Glomerular endothelial cell (primary cell): ENCODE measurements at places on chromosomes 11 and 22. TPM values are rescaled to one million over a fixed set of nuclear protein-coding genes. Genes with fewer than 3 reads are reported as not detected.

DNA sequence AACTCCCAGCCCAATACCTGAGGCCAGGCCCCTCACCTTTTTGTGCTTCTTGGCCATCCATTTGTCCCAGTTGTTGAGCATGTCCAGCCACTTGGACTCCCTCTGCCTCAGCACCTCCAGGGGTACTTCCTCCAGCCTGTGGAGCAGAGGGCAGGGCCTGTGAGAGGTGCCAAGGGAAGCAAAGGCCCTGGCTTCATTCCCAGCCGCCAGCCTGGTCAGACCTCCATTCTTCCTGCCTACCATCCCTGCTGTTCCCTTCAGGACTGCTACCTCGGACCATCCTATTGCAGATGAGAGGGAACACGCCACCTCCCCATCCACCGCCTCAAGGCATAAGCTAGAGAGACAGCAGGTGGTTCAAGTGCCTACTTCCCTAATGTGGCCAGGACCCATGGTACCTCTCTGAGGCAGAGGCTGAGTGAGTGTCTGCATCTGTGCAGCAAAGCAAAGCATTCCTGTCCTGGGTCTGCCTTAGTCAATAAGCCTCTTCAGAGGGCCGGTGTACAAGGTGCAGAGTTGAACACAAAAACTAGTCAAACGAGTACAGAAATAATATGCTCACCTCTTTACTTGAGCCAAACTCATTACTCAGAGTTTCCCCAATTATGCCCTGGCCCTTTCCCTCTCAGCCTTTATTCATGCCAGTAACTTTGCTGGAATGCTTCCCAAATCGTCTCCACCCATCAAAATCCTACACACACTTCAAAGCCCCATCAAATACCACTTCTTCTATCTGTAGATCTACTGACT, 15.4 kb upstream of the CASTOR1 start:
- DNase-seq = no peak

DNA sequence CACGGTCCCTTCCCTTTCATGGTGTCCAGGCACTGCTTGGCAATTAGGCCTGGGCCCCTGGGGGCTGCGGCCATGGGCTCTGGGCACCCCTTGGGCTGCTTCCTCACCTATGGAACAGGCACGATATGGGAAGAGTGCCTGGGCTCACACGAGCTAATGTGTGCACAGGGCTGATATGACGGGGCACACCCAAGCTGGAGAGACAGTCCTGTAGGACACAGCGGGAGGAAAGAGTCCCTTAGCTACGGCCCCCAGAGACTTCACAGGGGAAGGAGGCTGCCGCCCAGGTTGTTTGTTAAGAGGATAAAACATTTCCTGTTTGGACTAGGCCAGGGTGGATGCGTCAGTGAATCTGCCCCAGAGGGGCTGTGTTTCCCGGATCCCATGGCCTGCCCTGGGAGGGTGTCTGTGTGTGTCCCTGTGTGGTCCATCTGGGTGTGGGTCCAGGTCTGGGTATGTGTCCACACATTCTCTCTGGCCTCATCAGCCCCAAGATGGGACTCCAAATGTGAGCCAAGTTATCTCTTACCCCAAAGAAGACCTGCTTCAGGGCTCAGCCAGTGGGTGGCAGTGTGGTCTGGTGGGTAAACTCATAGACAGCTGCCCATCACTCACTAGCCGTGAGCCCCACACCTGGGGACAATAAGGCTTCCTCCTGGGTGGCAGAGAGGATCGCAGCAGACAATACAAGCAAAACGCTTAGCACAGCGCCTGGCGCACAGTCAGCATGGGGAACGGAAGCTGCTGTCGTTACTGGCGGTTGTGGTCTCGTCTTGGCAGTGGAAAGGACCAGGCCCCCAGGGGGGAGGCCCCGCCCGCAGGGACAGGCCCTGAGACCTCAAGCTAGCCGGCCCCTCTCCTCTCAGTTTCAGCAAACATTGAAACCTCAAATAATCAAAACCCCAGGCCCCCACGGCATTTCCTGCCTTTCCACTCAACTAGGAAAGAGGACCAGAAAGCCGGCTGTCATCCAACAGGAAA, 3.2 kb upstream of the EMID1 start:
- no peak for DNase-seq

GRCh38 chr11:35623621-35624168, 5.4 kb downstream of the FJX1 start:
- no peak for DNase-seq

GRCh38 chr11:72864702-72865655, 50.8 kb downstream of the ATG16L2 start:
- DNase-seq = no peak

DNA sequence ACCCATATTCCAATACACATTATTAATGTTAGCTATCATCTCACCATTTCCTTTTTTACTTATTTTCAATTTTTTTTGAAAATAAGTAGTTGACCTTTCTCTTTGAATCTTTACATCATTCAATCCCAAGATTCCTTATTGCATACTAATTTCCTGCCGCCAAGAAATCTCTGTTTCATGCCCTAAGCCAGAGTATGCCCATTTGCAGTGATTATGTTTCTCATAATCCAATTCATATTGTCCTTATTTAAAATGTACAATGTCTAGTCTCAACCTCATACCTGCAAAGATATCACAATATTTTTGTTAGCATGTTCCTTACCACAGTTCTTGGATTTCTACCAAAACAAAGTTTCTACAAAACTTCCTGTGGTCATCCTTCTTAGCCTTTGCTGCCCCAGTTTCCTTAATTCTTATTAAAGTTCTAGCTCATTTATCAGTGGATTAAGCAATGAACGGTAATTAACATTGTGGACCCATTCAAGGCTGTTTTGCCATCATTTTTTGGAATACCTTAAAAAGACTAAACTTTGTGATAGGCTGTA, 75.3 kb downstream of the CD44 start:
- no peak for DNase-seq

DNA sequence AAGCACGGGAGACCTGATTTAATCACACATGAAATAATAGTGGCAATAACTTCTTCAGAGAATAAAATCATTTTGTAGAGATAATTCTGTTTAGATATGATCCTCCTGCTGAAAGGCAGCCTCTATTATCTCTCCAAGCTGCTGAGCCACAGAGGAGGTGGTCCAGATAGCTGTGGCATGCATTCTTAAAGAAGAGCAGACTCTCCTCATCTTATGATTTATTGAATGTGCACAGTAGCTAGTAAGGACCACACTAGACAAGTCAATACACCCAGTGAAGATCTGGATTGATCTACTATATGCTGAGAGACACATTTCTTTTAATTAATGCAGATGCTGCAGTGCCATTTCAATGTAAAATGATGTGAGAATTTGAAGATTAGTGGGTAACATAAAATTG, 552.9 kb upstream of the ANO3 start:
- DNase-seq = no peak

GRCh38 chr22:43253839-43254238, 66.9 kb upstream of the TTLL12 start:
- DNase-seq = no peak

GRCh38 chr11:66858186-66858938, 1.5 kb downstream of the LRFN4 start:
- no peak for DNase-seq

GRCh38 chr11:122917311-122917710, 34.8 kb downstream of the JHY start:
- no peak for DNase-seq

GRCh38 chr11:47948137-47948536, 32.2 kb upstream of the PTPRJ start:
- no peak for DNase-seq

DNA sequence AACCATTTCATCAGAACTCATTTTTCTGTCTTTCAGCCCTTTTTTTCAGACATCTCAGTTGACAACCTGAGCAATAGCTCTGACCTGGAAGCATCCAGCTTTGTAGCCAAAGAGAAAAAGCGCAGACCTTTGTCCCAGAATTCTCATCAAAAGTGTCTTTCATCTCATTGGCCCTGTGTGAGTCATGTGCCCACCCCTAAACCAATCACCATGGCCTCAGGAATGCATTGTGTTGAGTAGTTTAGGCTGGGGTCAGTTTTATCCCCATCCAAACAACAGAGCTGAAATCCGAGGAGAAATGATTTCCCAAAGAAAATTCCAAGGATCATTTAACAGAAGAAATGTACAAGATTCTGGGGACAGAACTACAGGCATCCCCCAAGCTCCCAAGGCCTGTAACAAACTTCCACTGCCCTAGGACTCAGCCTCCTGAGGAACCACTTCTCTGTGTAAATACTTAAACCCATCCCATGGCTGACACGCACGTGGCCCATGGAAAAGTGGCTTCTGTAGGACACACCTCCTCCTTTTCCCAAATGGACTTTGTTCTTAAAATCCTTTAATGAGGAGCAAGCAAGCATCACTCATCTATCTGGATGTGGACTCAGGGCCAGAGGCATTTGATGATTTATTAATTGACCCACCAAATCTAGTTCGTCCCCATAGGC, 429.0 kb downstream of the SOX6 start:
- no peak for DNase-seq

DNA sequence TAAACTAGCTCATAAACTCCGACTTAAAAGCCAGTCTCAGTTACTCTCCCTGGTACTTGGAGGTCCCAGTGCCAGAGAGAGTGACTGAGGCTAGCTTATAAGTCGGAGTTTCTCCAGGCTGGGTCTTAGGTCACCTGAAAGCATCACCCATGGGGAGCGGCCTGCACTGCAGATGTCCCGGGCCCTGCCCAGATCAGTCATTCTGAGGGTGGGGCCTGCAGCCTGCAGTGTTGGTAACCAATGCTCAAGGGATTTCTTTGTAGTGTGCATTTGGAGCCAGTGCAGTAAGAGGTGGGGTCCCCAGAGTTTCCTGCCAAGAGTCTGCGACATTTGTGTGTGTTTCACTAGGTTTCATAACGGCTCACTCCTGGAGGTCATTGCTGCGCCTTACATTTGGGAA, 14.8 kb downstream of the TAB1 start:
- DNase-seq = no peak

- no peak for DNase-seq
Measured at GRCh38 chr11:8533332-8533731, 60.7 kb downstream of the STK33 start.

GRCh38 chr22:35641494-35642120, 6.6 kb upstream of the APOL6 start:
- no peak for DNase-seq

- DNase-seq = peak; percentile 39
Measured at GRCh38 chr11:73661035-73661628, 14.8 kb downstream of the PLEKHB1 start.

DNA sequence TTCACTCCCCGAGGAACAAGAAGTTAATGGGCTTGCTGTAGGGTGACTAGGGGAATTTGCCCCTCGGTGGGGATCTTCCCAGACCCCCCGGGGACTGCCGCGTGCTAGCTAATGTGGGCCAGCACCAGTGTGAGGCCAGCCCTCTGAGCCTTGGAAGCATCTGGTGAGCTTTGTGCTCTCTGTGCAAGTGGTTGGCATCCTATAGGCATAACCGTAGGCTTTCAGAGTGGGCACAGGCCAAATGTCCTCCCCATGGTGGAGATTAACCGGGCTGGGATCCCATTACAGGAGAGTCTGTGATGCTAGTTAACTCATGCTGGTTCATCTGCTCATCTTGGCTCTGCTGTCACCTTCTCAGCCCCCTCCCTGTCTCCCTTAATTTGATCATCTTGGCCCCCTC, 125.7 kb downstream of the TRIM29 start:
- no peak for DNase-seq

DNA sequence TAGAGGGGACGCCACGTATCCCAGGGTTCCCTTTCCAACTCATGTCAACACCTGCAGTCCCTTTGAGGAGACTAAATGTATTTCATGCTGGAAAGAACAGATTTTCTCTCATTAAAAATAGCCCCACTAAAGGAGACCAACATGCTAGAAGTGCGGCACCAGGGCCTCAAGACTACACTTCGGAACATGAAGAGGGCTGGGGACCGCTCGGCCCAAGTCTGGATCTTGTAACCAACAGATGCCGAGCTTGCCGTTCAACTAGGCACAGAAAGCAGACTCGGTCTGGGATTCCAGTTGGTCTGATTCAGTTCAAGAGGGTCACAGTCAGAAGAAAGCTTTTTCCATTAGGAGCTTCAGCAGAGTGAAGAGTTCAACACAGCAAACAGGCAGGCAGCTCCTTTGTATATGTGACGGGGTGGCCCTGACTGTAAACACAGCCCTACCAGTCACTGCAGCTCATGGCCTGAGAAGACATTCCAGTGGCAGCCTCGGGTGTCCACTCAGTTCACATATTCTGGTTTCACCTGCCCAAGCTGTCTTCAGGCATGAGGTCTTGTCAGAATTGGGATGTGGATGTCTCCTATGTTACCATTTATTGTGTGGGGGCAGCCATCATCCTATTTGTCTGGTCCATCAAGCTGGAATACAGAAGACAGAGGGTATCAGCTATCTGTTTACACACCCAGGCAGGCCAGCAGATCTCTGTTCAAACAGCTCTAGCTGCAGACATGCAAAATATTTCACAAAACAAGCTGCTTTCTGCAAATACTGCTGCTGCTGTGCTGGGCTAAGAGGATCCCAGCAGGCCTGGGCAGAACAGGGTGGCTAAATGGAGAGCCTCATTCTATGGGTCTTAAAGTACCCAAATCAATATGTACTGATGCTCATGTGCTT, 8.8 kb downstream of the RIC8A start:
- DNase-seq = no peak

GRCh38 chr11:61055776-61056175, 46.5 kb upstream of the CD5 start:
- DNase-seq = no peak

GRCh38 chr11:65486570-65487466, 12.0 kb upstream of the MALAT1 start:
- no peak for DNase-seq

DNA sequence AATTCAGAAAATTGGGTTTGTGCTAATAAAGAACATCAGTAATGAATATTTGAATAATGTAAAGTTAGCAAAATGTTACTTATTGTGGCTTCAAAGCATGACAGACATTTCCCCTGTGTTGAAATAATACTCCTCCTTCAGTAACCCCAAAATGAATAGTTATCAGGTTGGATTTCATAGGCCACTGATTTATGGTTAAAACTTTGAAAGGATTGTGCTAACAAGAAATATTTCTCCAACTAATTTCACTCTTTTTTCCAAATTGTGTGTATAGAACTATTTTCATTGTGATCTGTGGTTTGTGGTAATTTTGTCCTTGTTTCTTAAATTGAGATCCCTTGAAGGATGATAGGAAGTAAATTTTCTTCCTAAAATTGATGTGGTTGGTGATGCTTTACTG, 7.9 kb downstream of the DDX10 start:
- no peak for DNase-seq

Gene TIMM10
- 31.9 and 35.0 TPM in 2 replicates for total RNA-seq

Gene XKR3
- total RNA-seq = not detected in 2 replicates

Gene P2RY2
- total RNA-seq = 1.4 and 2.3 TPM in 2 replicates

Gene CHRM1
- total RNA-seq = not detected in 2 replicates

Gene BTBD18
- total RNA-seq = not detected in 2 replicates

Gene ACRV1
- total RNA-seq = not detected in 2 replicates

Gene ETS1
- total RNA-seq = 107 and 169 TPM in 2 replicates

Gene CTSW
- 0.35 TPM in 1 of 2 replicates, not detected in the other for total RNA-seq

Gene LUZP2
- total RNA-seq = 0.05 and 0.23 TPM in 2 replicates

Gene CENPM
- total RNA-seq = 10.2 and 10.4 TPM in 2 replicates

Gene ADSL
- total RNA-seq = 81.6 and 112 TPM in 2 replicates

Gene GAS2L1
- total RNA-seq = 43.1 and 47.0 TPM in 2 replicates

Gene ELF5
- not detected in 2 replicates for total RNA-seq

Gene MRGPRX3
- total RNA-seq = not detected in 2 replicates

Gene MUC5AC
- not detected in 2 replicates for total RNA-seq

Gene MPEG1
- not detected in 2 replicates for total RNA-seq

Gene GDPD5
- 34.6 and 90.1 TPM in 2 replicates for total RNA-seq

Gene ALX4
- total RNA-seq = not detected in 2 replicates

Gene OR5P2
- total RNA-seq = not detected in 2 replicates

Gene SPI1
- total RNA-seq = not detected in 2 replicates
